ENCODE measurements at places on chromosomes 2 and 18.

- no peak for DNase-seq
Observed at GRCh38 chr18:69727912-69728572, 219.6 kb downstream of the CD226 start.

DNA sequence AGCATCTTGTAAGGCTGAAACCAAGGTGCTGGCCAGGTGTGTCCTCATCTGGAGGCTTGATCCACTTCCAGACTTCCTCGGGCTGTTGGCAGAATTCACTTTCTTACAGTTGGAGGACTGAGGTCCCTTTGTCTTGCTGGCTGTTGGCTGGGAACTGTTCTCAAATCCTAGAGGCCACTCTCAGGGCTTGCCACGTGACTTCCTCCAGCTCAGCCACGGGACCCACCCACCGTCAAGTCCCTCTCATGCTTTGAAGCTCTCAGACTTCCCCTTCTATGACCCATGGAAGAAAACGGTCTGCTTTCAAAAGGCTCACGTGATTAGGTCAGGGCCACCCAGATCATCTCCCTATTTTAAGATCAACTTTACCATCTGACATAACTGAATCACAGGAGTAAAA lies 77.1 kb downstream of the SMAD4 start:
- DNase-seq, result peak; percentile 47

DNA sequence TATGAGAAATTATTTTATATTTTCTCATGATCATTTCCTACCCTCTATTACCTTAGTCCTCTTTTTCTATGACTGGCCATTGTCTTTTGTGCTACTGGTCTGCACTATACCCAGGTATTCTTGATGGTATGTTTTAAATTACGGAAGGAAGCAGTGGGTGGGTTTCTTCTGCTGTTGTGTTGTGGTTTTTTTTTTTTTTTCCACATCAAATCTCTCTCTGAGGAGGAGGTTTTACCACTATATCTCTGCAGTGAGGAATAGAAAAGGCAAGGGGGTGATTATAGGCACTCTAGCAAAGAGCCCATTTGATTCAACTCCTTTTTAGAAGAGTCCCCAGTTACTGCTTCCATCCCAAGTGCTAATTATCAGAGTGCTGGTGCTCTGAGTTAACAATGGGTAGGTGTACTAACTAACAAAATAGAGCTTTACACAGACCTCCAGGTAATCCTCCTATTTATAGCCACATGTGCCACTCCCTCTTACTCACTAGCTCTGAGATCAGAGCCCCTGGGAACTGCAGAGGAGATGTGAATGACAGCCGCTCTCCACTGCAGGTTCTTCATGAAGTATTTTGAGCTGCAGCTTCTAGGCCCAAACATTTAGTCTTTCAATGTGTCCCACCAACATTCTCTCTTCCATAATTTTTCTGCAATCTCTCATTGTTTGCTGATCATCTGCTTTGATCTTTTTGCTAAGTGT lies 301.6 kb upstream of the GULP1 start:
- DNase-seq, result peak; percentile 15

GRCh38 chr2:104052356-104052755 lies 801.6 kb upstream of the POU3F3 start:
- no peak for DNase-seq
